ENCODE measurements at places on chromosomes 5 and 9.

- no peak for DNase-seq
These were observed 36.4 kb upstream of the NFIB start for GRCh38 chr9:14350349-14350728.

DNA sequence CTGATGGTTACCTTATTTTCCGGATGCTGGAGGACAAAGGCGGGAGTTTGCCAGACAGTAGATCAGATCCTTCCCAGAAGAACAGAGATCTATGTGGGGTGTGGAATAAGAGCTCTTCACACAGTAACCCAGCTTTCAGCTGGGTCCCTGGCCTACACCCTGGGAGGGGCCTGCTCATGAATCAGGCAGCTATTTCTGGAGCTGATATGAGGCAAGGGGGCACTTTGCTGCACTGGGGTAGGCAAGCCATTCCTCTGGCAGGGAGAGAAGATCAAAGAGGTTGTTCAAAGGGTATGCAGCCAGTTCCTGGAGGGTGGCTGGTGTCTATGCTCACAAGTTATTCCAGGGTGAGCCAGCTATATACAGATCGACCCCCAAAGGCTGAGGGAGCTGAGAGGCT, 48.6 kb downstream of the CYSTM1 start:
- no peak for DNase-seq

DNA sequence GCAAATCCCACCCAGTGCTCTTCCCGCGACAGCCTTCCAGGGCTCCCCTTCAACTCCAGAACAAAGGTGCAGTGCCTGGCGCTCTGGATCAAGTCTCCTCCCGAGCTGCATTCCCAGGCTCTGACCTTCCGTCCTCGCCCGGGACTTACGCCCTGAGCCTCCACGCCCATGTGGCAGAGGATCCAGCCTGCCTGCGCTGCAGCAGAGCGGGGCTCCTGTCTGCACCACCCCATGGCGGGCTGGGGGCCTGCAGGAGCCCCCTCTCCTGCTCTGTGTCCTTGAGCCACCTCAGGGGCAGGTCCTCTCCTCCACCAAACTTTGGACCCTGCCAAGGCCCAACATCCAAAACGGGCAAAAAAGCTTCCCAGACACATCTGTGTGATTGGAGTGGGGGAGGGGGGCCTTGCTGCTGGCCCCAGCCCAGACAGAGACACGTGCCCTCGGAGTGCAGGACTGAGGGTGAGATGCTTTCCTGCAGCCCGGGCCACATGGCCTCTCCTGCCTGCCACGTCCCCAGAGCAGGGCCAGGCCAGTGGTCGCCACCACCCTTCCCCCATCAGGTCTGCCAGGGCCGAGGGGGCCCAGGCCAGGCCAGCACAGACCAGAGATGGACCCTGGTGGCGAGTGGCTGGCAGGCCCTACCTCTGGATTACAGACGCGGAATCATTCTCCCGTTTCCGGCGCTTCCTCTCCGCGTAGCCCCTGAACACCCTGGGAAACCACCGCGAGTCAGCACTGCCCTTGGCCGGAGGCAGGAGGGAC, 4.4 kb downstream of the NSMF start:
- DNase-seq, result no peak

DNA sequence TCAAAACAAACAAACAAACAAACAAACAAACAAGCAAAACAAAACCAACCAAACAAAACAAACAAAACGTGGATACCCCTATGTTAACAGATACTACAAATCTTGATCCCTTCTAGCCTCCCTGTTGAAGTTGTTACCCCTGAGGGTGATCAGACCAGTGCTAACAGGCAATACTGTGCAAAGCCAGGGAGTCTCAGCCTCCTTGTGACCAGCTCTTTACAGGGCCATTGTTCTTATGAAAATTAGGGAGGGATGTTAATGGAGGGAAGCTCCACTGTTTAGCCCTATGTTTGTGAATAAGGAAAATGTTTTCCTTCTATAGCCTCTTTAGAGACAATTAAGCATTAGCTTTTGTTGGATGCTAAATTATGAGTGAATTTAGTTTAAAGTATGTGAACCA, 1072.1 kb upstream of the WWC1 start:
- DNase-seq, result no peak

GRCh38 chr5:10761933-10762775, 1.1 kb upstream of the DAP start:
- no peak for DNase-seq

DNA sequence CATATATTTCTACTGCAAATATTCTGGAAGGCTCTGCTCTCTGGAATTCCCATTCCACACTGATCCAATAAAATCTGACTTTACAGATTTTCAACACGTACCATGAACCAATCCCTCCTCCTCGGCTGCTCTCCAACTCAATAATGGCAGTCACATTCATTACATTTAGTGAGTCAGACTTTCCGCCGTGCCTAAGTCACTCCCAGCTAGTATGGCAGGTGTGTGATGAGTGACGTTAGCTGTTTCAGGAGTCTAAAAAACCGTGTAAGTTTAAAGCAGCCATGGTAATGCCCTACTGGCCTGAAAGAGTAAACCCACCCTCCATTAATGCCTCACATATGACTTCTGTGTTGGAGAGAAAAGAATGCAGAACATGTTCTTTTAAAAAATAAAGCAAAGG, 3.3 kb downstream of the FBN2 start:
- DNase-seq, result no peak

DNA sequence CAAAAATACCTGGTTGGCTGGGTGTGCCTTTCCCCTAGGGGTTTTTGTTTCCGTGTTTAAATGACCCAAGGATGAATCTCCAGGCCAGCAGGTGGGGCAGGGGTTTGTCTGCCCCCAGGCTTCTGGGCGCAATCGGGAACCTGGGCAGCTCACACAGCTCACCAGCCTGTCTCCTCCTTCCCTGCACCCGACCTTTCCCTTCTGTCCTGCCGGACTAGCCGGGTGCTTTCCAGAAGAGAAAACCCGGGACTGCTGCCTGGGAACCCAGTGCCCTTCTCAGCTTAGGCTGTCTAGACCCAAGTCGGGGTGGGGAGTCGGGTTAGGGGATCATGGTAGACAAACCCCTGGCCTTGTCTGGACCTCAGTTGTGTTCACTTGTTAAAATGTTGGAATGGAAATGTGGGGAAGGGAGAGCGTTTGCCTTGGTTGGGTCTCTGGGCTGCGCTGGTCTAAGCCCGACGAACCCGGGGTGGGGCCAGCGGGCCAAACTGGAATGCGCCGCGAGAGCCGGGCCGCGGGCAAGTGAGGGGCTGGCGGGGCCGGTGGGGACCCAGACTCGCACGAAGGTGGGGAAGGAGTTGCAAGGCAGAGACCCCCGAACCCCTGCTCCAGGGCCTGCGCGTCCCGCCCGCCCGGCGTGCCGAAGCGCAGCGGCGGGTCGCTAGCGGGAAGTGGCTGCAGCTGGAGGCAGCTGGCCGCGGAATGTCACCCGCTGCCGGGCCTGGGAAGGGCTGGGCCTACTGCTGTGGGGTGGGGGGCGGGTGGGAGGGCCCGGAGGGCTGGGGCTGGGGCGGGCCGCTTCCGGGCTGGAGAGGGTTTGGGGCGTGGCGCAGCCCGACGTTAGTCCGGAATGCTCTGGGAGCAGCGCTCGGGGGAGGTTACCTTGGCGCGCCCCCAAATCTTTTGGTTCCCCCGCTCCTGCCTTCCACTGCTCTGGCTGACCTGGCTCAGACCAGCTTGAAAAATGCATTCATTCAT, 84.6 kb downstream of the DAB2IP start:
- no peak for DNase-seq

DNA sequence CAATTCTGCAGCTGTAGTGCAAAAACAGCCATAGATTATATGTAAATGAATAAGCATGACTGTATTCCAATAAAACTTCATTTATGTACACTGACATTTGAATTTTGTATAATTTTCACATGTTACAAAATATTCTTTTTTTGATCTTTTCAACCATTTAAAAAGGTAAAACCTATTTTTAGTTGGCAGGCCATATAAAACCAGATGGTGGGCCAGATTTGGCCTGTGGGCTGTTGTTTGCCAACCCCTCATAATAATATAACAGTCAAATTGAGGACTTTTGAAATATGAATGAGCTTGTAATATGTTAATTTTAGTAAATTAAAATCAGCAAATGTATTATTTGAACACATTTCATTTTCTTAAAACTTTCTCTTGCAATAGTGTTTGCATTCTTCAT, 913.4 kb downstream of the TLE1 start:
- DNase-seq, result no peak

DNA sequence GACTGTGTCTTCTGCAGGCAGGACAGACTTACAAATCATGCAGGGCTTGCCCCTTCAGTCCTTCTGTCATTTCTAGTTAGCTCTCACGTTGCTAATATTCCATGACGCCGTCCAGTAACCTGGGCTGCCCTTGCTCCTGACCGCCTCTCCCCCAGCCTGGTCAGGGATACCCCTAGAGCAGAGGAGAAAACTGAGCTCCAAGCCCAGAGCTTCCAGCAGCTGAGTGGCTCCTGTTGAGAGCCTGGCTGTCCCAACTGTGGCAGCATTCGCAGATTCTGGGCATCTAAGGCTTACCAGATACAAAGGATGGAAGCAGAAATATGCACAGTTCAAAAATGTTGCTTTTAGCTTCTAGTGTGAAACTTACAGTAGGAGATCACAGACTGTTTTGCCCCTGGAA, 185.2 kb downstream of the CD180 start:
- DNase-seq, result no peak

DNA sequence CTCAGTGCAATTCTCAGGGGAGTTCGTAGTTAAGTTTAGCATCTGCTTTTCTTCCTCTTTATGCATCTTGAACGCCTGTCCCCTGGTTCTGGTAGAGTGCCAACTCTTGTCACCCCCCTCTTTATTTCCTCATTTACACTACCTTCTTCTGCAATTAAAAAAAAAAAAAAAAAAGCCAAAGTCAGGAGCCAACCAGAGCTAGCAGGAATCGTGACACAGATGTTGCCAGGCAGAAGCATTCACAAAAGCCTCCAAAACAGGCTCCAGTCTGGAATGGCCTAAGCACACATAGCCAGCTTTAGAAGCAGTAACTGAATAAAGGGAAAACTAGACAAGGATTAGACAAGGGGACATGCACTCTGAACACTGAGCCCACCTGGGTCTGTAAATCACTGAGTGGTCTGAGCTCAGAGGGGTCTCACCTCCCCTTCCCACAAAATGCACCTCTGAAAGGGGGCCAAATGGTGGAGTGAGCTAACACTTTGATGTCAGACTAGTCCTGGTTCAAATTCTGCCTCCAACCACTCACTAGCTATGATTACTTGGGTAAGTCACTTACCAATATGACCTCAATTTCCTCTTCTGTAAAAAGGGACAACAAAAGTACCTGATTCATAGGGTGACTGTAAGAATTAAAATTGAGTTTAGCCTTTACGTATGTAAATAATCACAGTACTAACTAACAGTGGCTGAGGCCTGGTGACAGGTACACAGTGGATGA, 2.0 kb downstream of the CD74 start:
- no peak for DNase-seq

GRCh38 chr9:93084471-93084881, 11.5 kb upstream of the CARD19 start:
- no peak for DNase-seq

DNA sequence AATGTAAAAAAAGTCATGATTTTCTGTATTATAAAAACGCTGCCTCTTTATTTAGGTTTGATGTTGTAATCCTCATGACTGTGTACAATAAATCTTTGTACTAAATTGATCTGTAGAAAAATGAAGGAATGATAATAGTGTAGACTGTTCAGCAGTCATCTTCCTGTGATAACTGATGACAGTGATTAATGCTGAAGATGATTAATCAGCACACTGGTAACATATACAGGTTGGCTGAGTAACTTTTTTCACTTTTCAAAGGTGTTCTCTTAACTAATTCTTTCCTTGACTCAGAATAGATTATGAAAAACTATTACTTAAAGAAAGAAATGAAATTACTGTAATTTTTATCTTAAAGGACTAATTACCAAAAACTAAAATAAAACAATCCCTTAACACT, 122.5 kb downstream of the RFX3 start:
- DNase-seq, result no peak

DNA sequence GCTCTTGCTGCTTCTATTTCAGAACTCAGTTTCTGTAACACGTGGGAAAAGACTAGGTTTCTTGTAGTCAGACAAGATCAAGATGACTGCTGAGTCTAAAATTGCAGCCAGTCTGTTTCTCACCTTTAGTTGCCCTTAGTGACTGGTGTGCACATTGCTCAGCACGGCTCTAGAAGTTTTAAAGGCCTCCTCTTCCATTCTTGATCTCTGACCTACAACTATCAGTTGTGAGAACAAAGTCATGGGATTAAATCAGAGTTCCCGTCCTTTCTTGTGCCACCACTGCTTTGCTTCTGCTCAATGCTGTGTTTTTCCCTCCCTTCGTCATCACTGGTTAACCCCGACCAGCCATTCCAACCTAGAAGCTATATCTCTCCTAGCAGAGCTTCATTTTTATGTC, 52.8 kb downstream of the GDA start:
- DNase-seq, result no peak

- DNase-seq, result no peak
These were observed 185.9 kb downstream of the KIAA0825 start for GRCh38 chr5:94432499-94432898.

DNA sequence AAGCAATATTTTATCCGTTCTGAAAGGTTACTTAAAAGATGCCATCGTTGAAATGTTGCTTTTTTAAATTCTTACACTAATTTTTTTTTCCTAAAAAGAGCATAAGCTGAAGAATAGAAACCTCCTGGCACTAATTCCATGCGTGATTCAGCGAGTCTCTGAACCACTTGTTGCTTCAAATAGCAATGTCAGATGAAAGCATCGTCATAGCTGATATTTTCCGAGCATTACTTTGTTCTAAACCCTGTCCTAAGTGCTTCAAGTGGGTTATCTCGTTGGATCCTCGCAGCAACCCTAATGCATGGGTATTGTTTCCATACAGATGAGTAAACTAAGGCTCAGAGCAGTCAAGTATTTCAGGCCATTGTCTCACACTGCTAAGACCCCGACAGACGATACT, 79.7 kb downstream of the CDH6 start:
- no peak for DNase-seq

- DNase-seq, result no peak
These were observed 49.8 kb downstream of the FEM1C start for GRCh38 chr5:115494570-115495289.

GRCh38 chr9:121085661-121086060, 10.9 kb downstream of the CNTRL start:
- DNase-seq, result no peak

GRCh38 chr5:164364237-164365208, 859.1 kb downstream of the MAT2B start:
- no peak for DNase-seq

GRCh38 chr9:18710065-18710464, 236.1 kb downstream of the ADAMTSL1 start:
- DNase-seq, result no peak

GRCh38 chr5:88976914-88977313, 93.9 kb upstream of the MEF2C start:
- DNase-seq, result no peak

- no peak for DNase-seq
These were observed 9.9 kb downstream of the LEAP2 start for GRCh38 chr5:132883261-132883834.

- DNase-seq, result no peak
These were observed 2.7 kb downstream of the ASTN2 start for GRCh38 chr9:117412006-117412715.

GRCh38 chr5:1509346-1510085, 14.2 kb downstream of the LPCAT1 start:
- DNase-seq, result peak; percentile 27
